ENCODE measurements at places on chromosomes 13 and 19.

DNA sequence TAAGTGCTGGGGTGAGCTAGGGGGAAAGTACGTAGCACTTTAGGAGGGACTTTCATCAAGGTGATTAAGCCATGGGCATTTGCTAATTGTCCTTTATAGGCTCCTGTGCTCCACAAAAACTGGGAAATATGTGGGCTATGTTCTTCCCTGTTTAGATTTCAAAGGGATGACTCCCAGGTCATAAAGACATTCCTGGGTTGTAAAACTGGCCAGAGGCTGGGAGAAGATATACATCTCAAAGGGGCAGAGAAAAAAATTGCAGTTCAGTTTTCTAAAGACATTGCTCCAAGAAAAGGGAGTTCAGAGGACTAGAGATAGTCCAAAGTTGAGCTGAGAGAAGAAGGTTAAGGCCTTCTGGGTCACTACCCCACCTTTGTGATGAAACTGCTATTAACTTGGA lies 204.8 kb downstream of the MYO16 start:
- DNase-seq: no peak

DNA sequence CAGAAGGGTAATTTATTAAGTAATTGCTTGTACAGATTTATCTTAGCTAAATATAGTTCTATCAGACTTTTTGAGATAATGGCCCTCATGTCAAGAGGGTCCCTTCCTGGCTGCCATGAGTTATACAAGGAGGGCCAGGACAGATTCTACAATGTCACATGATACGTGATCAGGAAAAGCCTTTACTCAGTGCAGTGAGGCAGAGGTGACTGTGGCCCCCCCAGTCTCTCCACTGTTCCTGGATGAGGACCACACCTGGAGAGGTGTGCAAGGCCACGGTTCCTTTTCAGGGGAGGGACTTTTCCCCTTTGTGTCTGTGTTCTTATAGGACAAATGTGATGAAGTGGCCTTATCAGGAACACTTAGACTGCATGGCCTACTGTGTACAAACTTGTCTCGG lies 54.3 kb upstream of the LRCH1 start:
- DNase-seq: no peak

GRCh38 chr13:34161931-34162543 lies 344.1 kb downstream of the RFC3 start:
- no peak for DNase-seq

GRCh38 chr19:28426110-28426729 lies 786.7 kb downstream of the UQCRFS1 start:
- no peak for DNase-seq

GRCh38 chr19:3006075-3006767 lies 22.9 kb downstream of the TLE2 start:
- DNase-seq: no peak

DNA sequence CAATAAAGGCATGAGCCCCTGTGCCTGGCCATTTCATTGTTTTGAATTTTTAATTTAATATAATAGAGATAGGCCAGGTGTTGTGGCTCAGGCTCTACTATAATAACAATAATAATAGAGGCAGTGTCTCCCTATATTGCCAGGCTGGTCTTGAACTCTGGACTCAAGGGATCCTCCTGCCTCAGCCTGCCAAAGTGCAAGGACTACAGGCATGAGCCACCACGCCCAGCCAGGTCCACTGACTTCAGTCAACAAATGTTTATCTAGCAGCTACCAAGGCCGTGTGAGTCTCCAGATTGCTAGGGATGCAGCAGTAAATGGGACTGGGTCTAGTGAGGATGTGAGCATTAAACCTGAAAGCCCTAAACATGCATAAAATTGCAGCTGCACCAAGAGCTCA lies 13.8 kb upstream of the ILF3 start:
- DNase-seq: no peak

GRCh38 chr13:43388282-43389034 lies 365.1 kb downstream of the DNAJC15 start:
- DNase-seq: no peak

DNA sequence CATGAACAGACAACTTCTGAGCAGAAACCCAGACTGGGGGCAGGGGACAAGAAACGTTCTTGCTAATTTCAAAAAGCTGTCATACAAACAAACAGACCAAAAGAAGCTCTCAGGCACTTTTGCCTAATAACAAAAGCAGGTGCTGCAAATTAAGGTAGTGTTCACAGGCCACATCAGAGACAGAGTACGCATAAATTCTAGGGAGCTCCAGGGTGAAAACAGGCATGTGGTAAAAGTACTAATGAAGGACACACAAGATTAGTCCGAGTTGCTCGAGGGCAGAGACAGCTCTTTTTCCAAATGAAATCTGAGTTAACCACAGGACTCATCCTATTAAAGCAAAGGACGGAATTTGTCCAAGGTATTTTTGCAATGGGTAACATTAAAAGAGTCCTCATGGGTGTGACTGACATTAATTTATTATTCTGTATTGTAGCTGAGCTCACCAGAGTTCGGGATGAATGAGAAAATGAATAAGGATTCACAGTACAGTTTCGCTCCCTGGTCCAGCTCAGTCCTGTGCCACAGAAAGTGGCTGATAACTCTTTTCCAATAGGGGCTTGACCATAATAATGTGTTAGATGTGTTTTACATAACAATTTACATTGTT lies 197.3 kb downstream of the LHFPL6 start:
- DNase-seq: no peak

DNA sequence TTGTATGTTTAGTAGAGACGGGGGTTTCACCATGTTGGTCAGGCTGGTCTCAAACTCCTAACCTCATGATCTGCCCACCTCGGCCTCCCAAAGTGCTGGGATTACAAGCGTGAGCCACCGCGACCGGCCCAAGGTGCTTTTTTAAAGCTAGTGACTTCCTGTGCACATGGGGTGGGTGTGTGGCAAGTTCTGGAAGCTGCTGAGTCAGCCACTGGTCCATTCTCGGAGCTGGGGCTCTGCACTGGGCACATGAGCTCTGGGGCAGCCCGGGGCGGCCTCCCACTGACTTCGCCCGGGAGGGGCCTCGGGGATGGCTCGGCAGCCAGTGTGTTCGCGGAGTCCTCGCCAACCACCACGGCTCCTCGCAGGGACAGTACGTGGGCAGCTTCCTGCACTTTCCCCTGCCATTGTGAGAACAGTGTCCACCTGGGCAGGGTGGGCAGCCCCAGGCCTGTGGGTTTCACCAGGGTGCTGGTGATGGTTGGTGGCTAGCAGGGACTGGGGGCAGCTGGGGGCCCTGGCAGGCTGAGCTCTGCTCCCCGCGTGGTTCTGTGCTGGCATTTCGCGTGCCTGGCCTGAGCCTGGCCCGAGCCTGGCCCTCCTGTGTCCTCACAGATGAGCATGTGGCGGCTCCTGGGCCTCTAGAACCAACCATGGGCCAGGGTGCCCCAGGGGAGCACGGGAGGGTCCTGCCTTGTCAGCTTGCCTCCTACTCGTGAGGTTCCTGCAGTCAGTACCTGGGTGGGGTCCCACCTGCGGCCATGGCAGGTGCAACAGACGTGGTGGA lies 12.2 kb downstream of the CBARP start:
- DNase-seq: no peak

DNA sequence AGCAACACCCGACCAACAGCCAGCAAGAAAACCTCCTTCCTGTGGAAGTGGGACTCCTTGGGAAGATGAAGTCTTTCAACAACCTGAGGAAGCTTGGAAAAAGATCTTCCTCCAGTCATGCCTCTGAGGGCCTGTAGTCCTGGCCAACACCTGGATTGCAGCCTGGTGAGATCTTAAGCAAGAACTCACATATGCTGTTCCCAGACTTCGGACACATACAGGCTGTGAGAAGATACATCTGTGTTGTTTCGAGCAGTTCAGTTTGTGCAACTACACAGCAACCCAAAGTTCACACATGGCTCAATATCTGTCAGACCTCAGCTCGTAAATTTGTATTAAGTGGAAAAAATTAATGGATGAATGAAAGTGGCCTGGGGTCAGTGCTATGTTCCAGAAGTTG lies 65.1 kb upstream of the UBAC2 start:
- no peak for DNase-seq

- DNase-seq: no peak
Measured at GRCh38 chr19:15124572-15125231, 17.5 kb downstream of the SYDE1 start.

- DNase-seq: no peak
Measured at GRCh38 chr19:27972291-27973040, 1240.5 kb downstream of the UQCRFS1 start.

- peak; percentile 13 for DNase-seq
Measured at GRCh38 chr19:41746593-41747227, 8.6 kb upstream of the CEACAM6 start.

GRCh38 chr19:54804101-54804500 lies 691 bp downstream of the KIR2DL4 start:
- DNase-seq: no peak

- DNase-seq: no peak
Measured at GRCh38 chr13:29436721-29437280, 158.7 kb downstream of the SLC7A1 start.

DNA sequence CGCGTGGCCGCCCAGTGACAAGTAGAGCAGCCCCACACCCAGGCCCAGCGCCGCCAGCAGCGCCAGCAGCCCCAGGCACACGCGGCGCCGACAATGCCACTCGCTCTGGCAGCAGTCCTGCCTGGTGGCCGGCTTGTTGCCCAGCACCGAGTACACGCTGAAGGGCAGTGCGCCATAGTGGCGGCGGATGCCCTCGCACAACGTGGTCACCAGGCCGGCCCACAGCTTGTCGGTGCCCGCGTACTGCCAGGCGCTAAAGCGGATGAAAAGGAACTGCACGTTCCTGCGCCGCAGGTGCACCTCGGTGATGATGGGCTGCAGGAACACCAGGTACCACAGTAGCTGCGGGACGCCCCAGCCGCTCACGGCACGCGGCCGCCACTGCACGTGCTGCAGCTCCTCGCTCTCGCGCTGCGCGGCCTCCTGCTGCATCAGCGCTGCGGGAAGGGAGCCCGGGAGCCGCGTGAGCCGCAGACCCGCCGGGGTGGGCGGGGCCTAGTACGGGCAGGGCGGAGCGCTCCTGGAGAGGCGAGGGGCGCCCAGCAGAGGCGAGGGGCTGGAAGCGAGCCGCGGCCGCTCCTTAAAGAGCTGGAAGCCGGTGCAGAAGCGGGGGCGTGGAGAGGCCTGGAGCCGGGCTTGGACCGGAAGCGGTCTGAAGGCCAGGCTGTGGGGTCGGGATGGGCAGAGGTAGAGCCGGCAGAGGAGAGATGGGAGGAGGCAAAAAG lies 7.3 kb downstream of the NKPD1 start:
- DNase-seq: no peak

- DNase-seq: no peak
Measured at GRCh38 chr19:7126132-7126531, 56.6 kb downstream of the ZNF557 start.

DNA sequence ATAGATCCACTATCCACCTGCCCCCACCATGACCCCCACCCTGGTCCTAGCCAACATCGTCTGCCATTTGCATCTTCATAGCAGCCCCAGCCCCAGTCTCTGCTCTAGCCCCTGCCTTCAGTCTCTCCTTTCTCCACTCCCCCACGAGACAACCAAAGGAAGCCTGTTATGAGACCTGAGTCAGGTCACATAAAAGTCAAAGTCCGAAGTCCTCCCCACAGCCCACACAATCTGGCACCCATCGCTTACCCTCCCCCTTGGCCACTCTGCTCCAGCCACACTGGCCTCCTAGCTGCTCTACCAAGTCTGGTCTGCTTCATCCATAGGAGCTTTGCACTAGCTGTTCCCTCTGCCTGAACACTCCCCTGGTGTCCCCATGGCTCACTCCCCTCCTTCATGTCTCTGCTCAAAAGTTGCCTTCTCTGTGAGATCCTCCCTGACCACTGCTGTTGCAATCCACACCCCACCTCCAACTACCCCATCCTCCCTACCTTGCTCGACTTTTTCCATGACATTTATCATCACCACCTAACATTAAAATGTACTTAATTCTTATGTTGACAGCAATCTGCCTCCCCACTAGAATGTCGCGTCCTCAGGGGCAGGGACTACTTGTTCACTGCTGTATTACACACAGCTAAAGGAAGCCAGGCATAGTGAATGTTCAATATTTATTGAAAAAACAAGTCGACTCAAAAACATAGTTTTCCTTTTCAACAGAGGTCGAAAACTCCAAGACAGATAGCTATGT lies 1.2 kb upstream of the PLEKHG2 start:
- DNase-seq: no peak

GRCh38 chr13:48491423-48492095 lies 41.3 kb downstream of the RCBTB2 start:
- no peak for DNase-seq

GRCh38 chr19:34505321-34506025 lies 23.9 kb downstream of the WTIP start:
- no peak for DNase-seq

- DNase-seq: no peak
Measured at GRCh38 chr13:94933230-94933751, 220.9 kb upstream of the SOX21 start.

DNA sequence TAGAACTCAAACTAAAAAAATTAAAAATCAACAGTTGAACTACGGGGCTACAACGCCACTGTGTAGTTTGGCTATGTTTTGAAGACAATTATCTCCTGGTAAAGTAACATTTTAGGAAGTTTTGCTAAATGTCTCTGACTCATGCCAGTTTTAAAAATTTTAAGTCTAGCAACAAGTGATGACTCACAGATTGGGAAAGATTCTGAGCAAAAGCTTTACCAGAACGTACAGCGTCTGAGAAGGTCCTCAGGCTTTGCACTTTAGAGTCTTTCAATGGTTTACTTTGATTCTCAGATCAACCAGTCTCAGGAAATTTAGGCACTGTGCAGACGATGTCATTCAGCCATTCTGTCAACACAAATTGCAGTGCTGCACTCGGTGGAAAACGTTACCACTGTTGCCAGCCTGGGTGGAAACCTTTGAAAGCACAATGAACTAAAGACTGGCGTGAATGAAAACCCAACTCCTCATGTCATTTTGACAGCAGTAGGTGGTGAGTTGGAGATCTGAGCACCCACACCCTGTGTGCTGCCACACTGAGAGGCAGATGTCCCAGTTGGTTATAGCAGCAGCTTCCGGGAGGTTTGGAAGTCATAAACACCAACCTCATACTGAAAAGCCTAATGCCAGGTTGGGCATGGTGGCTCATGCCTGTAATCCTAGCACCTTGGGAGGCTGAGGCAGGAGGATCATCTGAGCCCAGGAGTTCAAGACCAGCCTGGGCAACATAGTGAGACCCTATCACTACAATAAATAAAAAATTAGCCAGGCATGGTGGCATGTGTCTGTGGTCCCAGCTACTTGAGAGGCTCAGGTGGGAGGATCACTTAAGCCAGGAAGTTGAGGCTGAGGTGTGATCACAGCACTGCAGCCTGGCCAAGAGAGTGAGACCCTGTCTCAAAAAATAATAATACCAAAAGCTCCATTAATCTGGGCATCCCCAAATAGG lies 6.3 kb upstream of the WTIP start:
- no peak for DNase-seq

GRCh38 chr19:40803857-40804782 lies 5.1 kb downstream of the EGLN2 start:
- DNase-seq: no peak

GRCh38 chr13:30157616-30157993 lies 149.7 kb downstream of the KATNAL1 start:
- no peak for DNase-seq

GRCh38 chr13:100608906-100609305 lies 20.3 kb upstream of the GGACT start:
- no peak for DNase-seq

GRCh38 chr13:51681037-51681678 lies 96.9 kb downstream of the WDFY2 start:
- no peak for DNase-seq

GRCh38 chr13:73268306-73268705 lies 209.5 kb downstream of the KLF5 start:
- DNase-seq: no peak

All from activated naive CD8-positive, alpha-beta T cell treated with anti-CD3 and anti-CD28 coated beads, Interleukin-2, amount 50 U/mL, for 16 hours (primary cell).